ENCODE measurements at places on chromosomes 1 and 21.

DNA sequence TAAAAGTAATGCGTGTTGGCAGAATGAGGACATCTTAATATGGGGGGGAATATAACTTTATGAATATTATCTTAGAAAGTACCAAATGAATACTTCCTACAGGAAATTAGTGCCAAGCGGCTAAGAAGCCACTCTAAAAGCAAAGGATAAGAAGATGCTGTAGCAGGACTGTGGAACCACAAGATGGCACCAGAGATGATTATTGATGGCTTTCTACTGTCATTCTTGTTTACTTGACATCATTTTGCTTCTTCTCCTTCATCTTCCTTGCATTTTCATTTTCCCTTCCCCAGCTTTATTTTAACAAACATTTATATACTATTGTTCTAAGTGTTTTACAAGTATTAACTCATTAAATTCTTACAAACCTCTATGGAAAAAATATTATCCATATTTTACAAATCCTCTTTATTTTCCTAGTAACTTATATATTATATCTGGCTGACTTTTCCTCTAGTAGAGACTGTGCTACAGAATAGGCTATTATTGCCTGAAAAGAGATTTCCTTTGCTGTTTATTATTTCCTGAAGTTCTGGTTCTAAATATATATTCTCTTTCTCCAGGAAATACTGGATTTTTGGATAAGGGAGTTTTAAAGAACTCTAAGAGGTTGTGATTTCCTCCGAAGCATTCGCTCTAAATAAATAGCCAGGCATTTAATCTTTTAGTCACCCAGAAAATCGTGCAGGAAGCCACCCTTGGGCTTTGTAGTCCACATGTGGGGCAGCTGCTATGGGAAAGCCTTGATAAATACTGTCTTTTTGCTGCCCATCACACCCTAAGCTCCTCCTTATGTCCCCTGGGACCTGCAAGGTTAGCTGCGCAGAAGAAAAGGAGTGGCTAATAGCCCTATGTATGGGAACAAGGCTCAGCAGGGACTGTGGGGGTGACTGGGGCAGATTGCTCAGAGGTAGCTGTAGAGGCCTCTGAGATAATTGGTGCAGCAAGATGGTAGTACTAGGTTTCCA is 69.8 kb downstream of the TPR start:
- no peak for DNase-seq

DNA sequence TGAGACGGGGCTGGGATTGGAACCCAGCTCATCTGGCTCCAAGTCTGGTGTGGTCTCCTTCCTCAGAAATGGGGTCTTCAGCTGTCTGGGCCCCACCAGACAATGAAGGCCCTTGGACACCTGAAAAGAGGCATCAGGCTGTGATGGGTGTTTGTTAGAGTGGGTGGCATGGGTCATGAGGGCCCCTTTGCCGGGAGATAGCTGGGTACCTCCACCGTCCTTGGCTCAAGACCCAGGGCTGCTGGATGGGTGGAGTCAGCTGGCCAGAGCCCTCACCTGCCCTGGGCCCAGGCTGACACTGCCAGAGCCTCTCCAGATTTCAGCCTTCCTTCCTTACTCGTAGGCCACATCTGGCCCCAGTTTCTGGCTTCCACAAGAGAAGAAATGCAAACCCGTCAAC is 13.4 kb upstream of the TTC22 start:
- DNase-seq = no peak

DNA sequence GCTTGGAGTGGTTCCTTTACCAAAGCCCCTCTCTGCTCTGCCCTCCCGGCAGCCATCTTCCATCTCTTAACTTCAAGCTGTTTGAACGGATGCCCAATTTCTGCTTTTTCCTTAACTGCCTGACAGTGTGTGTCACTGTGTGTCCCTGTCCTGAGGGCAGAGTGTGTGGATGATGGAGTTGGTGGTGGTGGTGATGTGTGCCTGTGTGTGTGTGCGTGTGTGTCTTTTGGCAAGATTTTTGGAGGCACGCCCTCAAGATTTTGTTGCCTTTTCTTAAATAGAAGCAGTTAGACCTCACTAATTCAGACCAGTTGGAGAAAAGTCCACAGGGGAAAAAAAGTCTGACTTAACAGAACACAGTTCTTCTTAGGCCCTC is 30.3 kb downstream of the SERTAD4 start:
- no peak for DNase-seq

DNA sequence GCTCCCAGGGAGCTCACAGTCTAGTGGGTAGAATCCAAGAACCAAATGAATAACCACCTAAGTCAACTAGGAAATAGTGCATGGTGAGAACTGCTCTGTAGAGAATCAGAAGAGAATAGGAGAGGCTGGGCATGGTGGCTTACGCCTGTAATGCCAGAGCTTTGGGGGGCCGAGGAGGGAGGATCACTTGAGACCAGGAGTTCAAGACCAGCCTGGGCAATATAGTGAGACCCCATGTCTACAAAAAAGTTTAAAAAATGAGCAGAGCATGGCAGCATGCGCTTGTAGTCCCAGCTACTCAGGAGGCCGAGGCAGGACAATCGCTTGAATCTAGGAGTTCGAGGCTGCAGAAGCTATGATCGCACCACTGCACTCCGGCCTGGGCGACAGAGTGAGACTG is 122.3 kb upstream of the IRF2BP2 start:
- no peak for DNase-seq

DNA sequence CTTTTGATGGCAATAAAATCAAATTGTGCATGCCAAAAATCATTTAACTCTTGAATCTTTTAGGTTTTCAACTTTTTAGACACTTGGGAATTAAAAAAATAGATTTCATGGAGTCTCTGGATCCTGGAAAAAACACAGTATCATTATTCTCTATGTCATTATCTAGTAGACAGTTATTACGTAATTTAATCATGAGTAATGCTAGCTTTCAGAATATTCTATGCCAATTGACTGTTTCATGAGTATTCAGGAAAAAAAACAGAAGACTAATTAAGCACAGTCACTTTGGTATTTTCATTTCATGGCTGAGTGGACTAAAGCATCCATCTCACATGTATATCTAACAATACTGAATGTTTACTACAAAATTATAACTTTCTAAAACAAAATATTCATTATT is 44.0 kb downstream of the ODF2L start:
- DNase-seq = no peak

- no peak for DNase-seq
These were observed 21.0 kb upstream of the ARTN start for GRCh38 chr1:43912607-43913006.

- DNase-seq = no peak
These were observed 44.5 kb upstream of the ENAH start for GRCh38 chr1:225697428-225697827.

GRCh38 chr1:155946633-155947219 is 5.3 kb downstream of the RXFP4 start:
- DNase-seq = no peak

- no peak for DNase-seq
These were observed 2.4 kb downstream of the GRIK3 start for GRCh38 chr1:37031871-37032270.

DNA sequence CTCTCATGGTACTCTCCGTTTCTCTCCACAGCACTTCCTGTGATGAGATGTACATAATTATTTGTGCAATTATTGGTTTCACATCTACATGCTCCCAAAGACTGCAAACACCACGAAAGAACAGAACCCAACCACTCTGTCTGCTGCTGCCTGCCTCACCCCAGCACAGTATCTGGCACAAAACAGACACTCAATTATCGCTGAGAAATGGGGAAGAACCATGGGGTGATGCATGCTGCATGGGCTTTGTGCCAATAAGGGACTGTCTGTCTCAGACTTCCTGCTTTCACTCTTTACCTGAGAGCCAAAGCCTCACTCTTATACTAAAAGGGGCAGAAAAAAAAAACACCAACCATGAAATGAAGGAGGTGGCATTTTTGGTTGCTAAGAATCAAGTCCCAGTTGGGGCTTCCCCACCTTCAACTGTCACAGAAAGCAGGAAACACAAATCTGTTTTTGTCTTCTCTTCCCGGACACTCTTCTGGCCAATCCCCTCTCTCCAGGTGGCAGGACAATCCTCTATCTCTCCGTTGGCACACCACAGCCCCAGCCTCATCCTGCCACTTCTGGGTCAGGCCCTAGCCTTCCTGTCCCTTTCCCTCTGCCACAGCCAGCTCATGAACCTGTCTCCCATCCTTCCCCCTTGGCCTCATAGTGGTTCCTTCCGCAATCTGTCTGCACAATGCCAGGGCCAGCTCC is 82.0 kb downstream of the TGFBR3 start:
- no peak for DNase-seq

DNA sequence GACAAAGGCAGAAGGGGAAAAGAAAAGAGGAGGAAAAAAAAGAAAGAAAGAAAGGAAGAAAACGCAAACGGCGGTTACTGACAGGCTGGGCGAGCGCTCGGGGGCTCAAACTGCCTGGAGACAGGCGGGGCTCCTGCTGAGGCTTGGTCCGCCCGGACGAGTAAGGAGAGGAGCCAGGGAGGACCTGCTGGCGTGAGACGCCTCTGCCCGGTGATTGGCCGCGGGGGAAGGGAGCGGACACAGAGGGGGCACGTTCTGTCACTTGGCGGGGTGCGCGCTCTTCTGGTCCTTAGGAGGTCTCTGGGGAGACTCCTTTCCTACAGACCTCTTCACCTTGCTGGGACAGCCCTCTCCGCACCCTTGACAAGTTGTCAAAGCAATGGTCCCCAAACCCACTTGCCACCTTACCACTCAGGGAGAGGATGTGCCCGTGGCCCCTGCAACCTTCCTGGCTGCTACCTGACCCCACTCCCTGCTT is 791 bp upstream of the PIK3R3 start:
- no peak for DNase-seq

DNA sequence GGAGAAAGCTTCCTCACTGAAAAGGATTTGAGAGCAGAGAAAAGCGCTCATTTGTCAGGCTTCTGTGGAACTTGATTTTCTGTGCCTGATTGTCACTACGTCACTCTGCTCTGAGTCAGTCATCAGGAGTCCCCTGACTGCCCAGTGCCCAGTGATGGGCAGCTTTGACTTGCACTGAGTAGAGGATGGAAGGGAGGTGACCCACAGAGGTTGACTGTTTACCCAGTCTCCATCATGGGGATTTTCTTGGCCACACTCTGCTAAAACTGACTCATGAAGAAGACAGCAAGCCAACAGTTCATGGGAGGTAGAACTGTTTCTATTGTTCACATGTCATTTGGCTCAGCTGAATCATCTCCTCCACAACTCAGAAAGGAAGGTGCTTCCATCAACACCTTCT is 82.1 kb upstream of the DUSP10 start:
- no peak for DNase-seq

- DNase-seq = no peak
These were observed 122.3 kb upstream of the BACE2 start for GRCh38 chr21:41045534-41046268.

GRCh38 chr1:220430059-220430458 is 97.9 kb upstream of the MARK1 start:
- DNase-seq = no peak

DNA sequence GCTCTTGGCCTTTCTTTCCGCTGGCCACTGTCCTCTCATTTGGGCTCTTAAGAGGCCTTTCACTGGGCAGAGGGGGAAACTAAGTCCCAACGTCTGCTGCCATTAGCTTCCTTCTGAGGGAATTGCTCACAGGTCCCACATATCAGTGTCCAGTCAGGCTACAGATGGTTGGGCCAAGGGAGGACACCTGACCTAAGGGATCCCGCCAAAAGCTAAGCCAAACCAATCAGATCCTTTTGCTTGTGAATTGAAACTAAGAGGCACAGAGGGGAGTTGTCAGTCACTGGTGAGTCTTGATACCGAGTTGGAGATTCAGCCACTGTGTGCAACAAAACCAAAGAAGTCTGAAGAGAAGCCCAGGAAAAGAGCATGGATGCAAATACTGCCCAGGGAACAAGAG is 5.7 kb upstream of the NT5C1A start:
- DNase-seq = no peak

DNA sequence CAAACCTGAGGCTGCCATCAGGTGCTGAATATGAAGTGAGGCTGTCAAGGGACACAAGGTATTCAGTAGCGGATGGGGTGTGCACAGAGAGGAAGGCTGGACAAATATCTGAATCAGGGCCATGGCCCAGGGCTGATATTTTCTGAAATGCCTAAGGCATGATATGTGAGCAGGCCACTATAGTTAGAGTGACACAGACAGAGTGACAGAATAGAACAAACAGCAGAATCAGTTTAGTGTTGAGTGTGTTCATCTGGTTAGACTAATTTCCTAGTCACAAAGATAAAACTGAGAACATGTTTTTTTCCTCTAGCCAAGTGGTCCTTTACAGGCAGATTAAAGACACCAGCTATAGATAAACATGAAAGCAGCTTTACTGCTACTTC is 3.9 kb downstream of the OVAAL start:
- DNase-seq = no peak

GRCh38 chr1:204463125-204464060 is 31.2 kb downstream of the PIK3C2B start:
- DNase-seq = no peak

DNA sequence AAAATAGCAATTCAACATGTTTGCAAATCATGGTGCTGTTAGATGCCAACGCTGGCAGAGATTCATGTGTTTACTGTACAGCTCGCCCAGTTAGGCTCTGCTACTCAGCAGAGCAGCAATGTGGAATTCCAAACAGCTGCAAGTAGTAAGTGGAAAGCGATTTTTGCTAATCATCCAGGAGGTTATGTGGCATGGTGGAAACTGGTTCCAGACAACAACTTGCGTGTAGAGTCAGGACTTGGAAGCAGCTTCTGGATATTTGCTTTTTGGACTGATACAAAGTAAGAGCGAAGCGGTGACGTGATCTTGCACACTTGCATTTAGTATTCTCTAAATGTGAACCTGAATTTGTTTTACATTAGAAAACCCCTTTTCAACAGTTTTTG is 27.1 kb upstream of the HHAT start:
- DNase-seq = no peak

- no peak for DNase-seq
These were observed 2.1 kb downstream of the GALNT2 start for GRCh38 chr1:230068952-230069684.

DNA sequence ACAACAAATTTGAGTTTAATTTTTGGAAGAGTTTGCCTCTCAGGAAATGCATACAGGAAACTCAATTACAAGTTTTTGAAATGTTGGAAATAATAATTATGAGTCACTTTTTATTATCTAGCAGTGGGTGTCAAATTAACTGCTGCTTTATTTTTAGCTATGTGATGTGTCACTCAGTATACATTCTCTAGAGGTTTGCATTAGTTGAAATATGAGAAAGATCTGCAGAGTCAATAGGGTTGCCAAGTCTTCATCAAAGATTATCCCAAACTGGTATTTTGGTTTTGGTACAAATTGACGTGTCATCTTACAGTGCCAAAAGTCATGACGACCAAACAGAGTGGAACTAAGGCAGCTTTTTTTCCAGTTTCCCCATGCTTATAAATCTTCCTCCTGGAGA is 54.3 kb upstream of the DIPK1A start:
- no peak for DNase-seq

- DNase-seq = no peak
These were observed 11.9 kb downstream of the KIF21B start for GRCh38 chr1:201011616-201012015.

- no peak for DNase-seq
These were observed 24.6 kb downstream of the SLC27A3 start for GRCh38 chr1:153799566-153800465.

GRCh38 chr1:62528015-62528414 is 69.3 kb upstream of the ANGPTL3 start:
- no peak for DNase-seq

All from hypothalamus (tissue), 51 donors.